Stimulated activated CD8-positive, alpha-beta memory T cell treated with anti-CD3 and anti-CD28 coated beads, Interleukin-4, amount 100 ng/mL, for 1 hour (primary cell): ENCODE measurements at places on chromosomes 7 and 10.

DNA sequence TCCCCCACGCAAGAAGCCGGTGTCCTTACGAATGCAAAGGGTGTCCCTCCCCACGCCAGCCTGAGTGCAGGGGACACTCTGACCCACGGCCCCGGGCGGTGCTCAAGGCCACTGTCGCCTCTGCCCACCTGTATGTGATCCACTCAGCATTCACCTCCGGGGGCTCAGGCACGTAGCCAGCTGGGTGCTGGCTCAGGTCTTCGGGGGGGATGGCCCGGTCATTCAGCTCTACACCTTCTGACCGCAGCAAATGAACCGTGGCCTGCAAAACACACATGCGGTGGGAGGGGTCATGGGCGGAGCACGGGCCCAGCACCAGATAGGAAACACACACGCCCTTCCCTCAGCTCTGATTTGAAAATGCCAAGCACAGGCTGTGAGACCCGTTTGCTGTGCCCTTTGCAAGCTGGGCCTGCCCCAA is 25.9 kb downstream of the CFAP46 start:
- no peak for DNase-seq

DNA sequence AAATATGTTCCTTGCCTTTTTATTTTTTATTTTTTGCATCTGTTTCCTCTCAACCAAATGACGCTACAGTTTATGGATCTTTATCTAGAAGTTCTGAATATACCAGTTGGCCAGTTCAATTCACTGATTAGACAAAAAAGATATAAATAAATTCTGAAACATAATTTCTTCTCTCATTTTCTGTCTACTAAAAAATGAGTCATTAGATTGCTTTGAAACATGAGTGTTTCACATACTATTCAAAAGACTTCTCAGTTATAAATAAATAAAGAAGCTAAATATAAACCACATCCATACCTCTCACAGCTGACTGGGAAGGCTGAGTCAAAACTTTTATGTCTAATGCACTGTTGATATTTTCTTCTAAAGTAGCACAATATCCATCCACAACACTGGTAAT is 97.6 kb upstream of the GPR22 start:
- no peak for DNase-seq

GRCh38 chr10:6068422-6068821 is 6.3 kb upstream of the IL2RA start:
- DNase-seq: no peak

- DNase-seq: no peak
Measured at GRCh38 chr10:33154590-33154989, 179.9 kb downstream of the NRP1 start.

DNA sequence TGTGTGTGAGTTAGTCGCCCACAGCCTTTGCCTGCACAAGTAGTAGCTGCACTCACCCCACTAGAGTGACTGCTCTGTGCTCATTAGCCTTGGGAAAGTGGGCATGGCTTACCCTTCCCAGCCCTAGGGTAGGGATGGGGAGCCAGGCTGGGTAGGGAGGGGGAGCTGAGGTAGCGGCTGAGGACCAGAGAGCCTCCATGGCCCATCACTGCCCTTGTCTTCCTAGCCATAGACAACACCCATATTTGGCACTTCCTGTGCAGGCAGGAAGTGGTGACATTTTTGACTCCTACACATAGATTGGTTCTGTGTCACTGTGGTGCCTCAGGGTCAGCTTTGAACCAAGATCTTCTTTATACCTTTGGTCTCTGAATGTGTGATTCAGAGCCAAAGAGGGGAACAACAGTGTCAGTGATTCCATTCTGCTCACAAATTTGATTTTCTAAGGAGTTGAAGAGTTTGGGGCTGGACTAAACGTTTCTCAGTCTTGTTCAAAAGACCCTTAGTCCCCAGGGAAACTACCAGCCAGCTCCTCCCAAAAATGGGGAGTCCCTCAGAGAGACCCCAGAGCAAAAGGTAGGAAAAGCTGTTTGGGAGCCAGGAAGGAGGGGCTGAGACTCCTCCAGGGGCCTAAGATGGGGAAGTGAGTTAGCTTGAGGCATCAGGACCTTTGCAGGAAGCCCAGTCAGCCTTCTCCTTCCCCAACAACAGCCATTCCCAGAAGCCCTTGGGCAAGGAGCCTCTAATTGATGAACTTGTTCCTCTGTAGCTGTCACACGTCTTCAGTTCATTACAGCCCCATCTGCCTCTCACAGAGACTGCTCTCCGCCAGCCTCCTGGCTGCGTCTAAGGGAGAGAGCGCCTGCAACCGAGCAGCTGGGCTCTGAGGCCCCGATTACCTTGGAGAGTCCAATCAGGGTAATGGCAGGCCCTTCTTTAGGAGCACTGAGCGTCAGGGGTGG is 135.0 kb downstream of the CDH23 start:
- DNase-seq: no peak

- no peak for DNase-seq
Measured at GRCh38 chr7:151372612-151373265, 31.1 kb downstream of the NUB1 start.

DNA sequence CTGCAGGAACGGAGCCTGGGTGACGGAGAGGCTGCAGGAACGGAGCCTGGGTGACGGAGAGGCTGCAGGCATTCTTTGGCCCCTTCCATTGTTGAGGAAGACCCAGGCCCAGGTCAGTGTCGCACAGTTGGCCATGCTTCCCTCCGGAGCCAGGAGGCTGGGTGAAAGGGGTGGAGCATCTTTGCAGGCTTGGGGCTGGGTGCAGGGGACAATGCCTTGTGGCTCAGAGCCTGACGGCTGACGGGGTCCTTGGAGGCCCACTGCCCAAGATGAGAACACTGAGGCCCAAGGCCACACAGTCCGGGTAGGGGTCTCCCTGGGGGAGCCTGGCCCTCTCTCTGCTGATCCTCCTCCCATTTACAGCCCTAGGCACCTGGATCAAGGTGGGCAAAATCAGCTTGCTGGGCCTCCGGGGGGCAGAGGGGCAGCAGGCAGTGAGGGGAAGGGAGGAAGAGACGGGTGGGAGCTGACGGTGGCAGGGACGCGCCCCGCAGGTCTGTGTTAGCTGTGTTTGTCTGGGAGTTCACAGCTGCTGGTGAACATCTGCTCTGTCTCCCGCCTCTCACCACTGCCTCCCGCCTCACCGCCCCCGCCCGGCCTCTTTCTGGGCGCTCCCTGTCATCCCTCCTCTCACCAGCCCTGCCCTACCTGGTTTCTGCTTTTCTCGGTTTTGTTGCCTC is 30.6 kb upstream of the PCBD1 start:
- DNase-seq: no peak

GRCh38 chr10:47193666-47194065 is 106.3 kb upstream of the GDF10 start:
- DNase-seq: no peak

DNA sequence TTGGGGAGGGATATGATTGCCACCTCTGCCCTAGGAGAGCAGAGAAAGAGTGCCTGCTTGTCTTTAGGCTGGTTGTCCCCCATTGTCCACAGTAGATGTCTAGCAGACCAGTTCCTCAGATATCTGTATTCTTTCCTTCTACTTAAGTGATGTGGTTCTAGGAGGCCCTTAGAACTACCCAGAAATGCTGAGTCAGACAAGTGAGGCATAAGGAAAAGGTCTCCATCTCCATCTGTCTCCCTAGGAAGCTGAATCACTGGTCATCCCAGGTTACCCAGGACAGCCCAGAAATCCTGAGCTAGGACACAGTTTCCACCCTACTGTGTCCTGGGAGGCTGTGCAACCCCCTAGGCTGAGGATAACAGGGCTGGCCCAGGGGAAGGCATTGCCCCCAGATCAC is 93.4 kb upstream of the INHBA start:
- DNase-seq: no peak

- no peak for DNase-seq
Measured at GRCh38 chr7:33909755-33910154, 4.4 kb downstream of the BMPER start.

GRCh38 chr10:50396491-50397311 is 145.4 kb upstream of the ASAH2 start:
- DNase-seq: no peak

DNA sequence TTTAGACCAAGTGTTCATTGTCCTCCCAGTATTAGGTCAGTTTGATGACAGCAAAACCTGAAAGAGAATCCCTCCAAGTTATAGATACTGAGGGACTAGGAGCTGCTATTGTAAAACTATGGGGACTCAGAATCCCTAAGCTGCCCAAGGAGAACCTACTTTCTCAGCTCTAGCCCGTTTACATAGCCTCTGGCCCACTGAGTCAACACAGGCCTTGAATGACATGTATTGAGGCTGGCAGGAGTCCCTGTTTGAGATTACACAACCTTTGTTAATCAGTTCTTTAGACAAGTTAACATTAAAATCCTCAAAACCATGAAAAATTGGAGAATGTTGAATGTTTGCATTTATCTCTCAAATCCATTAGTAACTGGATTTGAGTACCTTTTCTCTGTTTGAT is 1079.0 kb downstream of the KCNMA1 start:
- no peak for DNase-seq

DNA sequence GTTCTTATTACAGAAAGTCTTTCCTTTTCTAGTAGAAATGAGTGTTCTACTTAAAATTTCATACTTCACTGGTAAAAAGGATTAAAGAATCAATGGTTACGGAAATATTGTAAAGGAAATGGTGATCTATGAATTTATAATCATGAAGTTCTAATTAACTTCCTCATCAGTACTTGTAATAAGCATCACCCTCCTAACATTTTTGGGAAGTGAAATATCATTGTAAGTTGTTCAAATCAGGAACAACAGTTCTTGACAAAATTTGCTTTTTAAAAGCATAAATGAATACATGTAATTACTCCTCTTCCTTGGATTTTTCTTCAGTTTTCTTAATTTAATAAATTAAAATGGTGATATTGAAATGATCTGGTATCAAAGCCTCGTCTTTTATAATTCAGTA is 5.6 kb upstream of the PCGF5 start:
- DNase-seq: no peak

DNA sequence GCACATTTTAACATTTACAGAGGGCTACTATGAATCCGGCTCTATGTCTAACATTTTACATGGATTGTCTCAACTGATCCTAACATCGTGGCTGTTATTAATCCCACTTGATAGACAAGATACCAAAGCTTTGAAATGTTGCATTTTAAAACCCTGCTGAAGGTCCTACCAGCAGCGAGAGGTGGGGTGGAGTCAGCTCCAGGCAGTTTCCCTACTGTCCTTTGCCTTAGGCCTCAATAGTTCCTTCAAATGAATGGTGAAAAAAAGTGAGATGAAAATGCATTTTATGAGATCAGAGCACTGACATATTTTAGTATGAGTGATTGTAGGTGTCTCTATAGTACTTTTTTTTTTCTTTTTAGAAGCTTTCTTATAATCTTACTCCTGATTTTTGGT is 26.6 kb downstream of the BAIAP2L1 start:
- DNase-seq: no peak

- no peak for DNase-seq
Measured at GRCh38 chr10:77555591-77556212, 81.9 kb downstream of the KCNMA1 start.

GRCh38 chr10:120824881-120825309 is 26.3 kb upstream of the WDR11 start:
- no peak for DNase-seq

GRCh38 chr10:79084012-79084971 is 15.5 kb downstream of the ZMIZ1 start:
- DNase-seq: no peak

- no peak for DNase-seq
Measured at GRCh38 chr7:10940704-10941355, 32.8 kb upstream of the PHF14 start.

- DNase-seq: no peak
Measured at GRCh38 chr7:27873981-27874957, 134.3 kb downstream of the TAX1BP1 start.

GRCh38 chr10:7400068-7400715 is 10.6 kb downstream of the SFMBT2 start:
- DNase-seq: no peak

GRCh38 chr7:37987732-37988131 is 67.3 kb downstream of the EPDR1 start:
- no peak for DNase-seq

- DNase-seq: no peak
Measured at GRCh38 chr7:100137851-100138760, 10.6 kb upstream of the LAMTOR4 start.

DNA sequence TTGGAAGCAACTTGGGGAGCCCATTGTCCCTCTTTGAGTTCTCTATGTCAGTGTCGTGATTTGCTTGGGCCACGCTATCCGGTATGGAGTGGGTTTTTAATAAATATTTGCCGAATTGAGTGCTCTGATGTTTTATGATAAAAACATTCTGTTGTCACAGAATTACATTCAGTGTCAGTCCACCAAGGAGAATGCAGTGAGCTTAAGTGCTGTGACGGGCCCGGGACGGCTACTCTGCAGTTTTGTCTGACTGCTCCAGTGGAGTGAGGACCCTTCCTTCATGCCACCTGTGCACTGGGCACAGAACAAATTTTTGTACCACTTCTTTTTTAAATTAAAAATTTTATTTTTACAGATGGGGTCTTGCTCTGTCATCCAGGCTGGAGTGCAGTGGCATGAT is 76.0 kb downstream of the CARD11 start:
- DNase-seq: no peak

GRCh38 chr10:92222603-92223262 is 68.1 kb downstream of the CPEB3 start:
- DNase-seq: no peak

DNA sequence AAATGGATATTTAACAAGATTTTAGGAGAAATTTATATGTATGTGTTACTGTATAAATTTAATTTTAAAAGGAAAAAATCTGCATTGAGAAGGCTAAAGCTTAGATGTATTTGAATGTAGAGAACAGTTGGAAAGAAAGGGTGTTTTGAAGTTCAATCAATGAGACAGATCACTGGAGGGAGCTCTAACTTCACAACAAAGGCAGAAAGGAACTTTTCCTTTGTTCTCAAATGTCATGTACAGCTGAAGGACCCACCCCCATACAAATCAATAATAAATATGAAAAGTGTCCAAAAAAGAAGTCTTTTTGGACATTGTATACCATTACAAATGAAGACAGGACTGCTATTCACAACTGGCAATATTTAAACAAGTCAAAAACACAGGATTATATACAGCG is 403.4 kb downstream of the DNAJB9 start:
- DNase-seq: no peak

DNA sequence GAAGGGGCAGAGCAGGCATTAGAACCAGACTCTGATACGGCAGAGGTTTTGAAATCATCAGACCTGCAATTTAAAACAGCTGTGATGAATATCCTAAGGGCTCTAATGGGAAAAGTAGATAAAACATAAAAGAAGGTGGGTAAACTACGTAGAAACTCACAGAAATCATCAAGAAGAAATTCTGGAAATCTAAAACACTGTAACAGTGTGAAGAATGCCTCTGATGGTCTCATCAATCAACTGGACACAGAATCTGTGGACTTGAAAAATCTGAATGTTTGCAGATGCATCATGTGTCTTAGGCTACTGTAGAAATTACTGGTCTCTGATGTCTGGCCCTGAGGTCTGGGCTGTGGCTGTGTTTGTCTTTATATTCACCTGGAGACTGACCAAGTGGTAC is 173.0 kb upstream of the NPS start:
- no peak for DNase-seq

DNA sequence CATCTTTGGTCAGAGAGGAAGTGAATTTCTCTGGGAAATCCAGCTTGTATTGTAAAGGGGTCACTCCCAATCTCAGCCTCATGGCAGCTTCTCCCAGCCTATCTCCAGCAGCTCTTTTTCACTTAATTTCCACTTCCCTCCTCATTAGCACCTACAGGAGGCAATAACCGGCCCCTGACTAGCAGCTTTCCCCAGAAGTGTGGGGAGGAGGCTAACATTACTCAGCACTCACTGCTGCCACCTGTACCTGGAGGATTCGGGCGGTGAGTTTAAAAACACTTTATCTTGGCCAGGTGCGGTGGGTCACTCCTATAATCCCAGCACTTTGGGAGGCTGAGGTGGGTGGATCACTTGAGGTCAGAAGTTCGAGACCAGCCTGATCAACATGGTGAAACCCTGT is 3.8 kb downstream of the NODAL start:
- no peak for DNase-seq
